EH (cell line): ENCODE measurements at places on chromosomes 5 and 9.
A peak's percentile ranks its signal among the peaks of the same experiment; 100 is the strongest.

DNA sequence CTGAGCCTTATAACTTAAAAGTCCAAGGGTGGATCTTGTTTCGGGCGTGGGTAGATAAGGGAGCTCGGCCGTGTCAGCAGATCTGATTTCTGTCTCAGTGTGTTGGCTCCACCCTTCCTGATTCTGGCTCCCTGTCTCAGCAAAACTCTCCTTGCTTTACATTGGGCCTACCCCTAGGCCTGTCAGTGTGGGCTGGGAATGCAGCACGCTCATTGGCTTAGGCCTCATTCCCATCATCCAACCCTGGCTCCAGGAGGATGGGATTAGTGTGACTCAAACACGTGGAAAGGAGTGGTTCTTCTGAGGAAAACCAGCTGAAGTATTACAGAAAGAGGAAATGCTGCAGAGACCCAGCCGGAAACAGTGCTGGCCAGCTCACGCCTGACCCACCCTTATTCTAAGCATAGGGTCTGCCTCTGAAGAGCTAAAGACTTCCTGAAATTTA, 59.9 kb downstream of the ZFAND5 start:
- peak; percentile 21 for DNase-seq

DNA sequence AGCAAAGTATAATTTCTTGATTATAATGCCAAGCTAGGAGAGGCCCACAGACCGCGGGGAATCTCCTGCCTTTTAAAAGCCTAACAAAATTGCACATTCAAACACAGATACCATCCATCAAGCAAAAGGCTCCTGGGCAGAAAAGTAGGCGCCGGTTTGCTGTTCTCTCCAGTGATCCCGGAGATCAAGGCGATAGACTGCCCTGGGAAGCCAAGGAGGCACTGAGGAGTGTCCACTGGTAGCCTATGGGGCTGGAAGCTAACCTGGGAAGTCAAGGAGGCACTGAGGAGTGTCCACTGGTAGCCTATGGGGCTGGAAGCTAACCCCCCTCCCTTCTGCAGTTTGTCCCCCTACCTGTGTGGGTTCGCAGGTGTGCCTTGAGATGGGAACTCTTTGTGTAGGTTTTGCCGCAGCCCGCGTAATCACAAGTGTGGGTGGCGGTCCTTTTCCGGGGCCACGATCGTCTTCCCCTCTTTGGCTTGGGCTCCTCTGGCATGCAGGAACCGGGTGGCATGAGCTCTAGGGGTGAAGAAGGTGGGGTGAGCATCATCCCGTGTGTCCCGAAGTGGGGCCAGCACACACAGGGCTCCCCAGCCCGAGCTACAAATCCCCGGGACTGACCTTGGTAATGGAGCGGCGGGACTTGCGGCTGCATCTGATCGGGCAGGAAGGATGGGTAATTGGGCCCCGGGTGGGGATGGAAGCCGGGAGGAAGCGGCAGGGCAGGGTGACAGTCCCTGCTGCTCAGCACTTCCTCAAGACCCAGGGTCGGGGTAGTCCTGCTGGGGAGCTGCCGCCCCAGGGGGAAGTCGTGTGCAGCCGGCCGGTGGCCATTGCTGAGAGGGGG, 2.7 kb downstream of the KLF4 start:
- no peak for DNase-seq

DNA sequence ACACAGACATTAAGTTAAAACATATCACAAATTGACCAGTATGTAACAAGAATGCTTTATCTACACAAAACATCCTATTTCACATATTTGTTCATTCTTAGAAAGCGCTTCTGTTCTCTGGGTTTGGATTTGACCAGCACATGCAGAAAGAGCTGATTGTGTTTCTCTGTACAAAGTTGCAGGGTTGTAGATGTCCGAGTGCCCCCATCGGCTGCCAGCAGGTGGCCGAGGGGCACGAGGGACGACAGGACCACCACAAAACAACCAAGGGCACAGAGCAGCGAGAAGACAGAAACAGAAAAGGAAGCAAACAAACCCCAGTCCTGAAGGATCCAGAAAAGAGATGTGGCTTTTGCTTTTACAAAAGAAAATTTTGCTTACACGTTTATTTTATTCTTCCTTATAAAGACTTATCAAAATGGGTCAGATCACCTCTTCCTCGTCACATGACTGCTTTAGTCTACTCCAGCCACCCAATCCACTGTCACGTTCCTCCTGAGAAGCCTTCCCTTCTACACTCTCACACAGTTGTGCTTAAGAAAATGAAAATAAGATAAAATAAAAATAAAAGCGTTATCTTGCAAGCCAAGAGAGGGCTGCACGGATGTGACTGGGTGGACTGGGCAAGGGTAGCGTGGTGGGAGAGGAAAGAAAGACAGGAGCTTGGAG, 9.5 kb downstream of the OTP start:
- DNase-seq: no peak

- DNase-seq: no peak
These were observed 31.8 kb upstream of the C7 start for GRCh38 chr5:40877371-40877988.

DNA sequence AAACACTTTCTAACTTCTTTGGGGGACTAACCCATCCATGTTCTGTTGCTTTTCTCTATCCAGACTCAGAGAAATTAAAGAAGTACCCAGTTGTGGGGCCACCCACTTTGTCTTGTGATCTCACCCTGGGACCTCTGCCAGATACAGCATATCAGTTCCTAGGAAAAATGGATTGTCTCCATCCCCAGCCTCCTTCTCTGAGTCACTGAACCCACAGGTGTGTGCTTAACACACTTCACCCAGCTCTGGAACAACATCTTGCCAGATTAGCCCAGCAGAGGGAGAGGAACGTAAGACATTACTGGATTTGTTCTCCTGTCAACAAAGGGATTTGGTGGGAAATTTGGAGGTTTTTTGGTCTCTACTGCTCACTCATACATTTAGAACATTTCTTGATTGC, 19.2 kb downstream of the FAM240B start:
- no peak for DNase-seq

GRCh38 chr9:33230756-33231622, 9.0 kb upstream of the SPINK4 start:
- no peak for DNase-seq

DNA sequence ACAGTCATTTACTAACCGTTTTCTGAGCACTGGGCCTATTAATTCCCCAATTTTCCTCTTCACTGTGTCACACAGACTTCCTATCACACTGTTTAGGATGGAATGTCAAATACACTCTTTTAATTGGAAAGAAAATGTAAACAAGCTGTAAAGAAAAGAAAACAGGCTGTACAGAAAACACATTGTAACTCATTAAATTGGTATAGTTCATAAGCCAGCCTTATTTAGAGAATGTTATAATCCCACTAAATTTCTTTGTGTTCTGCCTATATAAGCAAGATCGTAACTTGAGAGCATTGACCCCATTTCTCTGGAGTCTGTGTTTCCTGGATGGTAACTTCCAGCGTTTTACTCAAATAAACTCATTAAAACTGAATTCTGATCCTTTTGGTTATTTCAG, 46.5 kb downstream of the TARS1 start:
- peak; percentile 9 for DNase-seq

- DNase-seq: peak; percentile 74
These were observed 32.9 kb downstream of the PTCD2 start for GRCh38 chr5:72353046-72353445.

DNA sequence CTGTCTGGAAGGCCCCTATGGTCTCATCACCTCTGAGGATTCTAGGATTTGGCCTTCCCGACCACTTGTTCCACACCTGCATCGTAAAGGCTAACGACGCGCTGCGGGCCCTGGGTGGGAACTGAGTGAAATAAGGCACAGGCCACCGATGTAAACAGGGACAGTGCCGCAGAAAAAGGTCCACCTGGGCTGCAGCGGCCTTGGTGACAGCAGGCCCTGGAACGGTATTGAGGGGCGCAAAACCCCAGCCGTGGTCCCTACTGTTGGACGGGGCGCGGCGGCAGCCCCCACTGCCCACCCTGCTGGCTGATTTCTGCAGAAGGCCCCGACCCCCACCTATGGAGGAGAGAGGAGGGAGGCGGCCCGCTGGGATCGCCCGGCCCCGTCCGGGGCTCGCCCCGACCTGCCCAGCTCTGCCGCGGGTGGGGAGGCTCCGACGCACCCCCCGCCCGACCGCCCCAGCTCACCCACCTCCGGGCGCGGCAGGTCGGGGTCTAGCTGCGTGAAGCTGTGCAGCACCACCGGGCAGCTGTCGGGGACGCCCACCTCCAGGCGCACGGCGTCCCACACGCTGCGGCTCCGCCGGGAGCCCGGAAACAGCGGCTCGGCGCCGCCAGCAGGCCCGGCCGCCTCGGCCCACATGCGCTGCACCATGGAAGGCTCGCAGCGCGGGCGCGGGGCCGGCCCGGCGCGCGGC, 391 bp downstream of the RALGDS start:
- DNase-seq: no peak

DNA sequence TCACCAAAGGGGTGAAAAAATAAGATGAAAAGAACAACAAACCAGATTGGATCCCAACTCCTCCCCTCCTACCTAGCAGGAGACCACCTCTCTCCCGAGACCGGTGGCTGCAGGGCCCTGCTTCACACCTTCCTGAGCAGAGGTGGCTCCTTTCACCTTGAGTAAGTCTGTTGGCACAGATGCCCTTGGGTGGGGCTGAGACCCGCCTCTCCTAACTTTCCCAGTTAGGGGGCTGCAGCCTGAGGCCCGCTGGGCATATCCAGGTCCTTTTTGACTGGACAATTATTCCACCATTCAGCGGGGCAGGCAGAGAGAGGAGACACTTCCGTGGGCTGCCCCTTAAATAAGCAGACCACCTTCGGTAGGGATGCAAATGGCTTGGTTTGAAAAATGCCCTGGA, 1.3 kb downstream of the SLC25A48 start:
- DNase-seq: no peak

GRCh38 chr5:172437445-172438318, 16.6 kb downstream of the SH3PXD2B start:
- DNase-seq: peak; percentile 85

- no peak for DNase-seq
These were observed 594.5 kb downstream of the BNC2 start for GRCh38 chr9:16275795-16276624.

DNA sequence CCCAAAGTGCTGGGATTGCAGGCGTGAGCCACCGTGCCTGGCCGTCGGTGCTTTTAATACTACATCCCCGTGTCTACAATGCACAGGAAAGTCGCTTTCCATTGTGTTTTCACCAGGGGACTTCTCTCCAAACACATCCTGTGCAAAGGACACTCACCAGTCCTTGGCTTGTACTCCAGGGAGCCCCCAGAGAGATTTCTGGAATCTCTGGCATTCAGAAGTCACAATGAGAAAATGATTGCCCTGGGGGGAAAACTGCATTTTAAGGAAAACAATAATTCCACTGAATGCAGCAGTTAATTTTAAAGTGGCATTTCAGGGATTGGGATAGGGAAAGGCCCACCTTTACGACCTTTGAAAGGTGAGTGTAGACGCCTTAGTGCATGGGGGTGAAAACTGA, 112.0 kb downstream of the ADAMTS16 start:
- DNase-seq: peak; percentile 17

- peak; percentile 77 for DNase-seq
These were observed 3.9 kb downstream of the MLLT3 start for GRCh38 chr9:20618361-20618802.

DNA sequence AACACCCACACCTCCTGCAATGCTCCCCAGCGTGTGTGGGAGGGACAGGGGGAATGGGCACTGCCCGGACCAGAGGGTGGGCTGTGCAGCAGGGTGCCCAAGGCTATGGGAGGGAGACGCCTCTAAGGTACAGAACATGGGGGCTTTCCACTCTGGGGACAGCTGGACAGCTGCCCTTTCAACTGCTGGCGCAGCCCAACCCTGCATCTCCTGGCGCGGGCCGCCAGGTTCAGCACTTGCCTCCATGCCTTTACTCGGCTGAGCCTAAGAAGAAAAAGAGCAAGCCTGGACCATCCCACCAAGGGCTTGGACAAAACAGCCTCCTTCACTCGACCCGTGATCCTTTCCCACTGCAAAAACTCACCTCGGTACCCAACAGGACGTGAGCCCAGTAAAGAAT, 15.0 kb downstream of the AK8 start:
- no peak for DNase-seq

DNA sequence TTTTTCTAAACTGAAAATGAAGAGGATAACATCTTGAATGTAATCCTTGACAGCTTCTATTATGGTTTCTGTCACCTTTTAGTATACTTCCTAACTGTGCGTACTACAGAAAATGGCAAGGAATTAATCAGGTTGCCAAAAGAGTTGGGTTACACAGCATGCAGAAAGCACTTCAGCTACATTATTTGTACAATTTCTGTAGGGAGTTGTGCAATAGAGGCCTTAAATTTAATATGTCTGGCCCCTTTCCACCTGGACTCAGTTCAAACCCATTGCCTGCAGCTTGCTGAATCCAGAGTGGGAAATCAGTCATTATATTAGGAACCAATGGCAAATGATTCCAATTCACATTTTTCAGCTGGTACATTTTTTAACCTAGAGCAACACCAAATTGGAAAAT, 549.7 kb downstream of the CSNK1G3 start:
- DNase-seq: no peak

DNA sequence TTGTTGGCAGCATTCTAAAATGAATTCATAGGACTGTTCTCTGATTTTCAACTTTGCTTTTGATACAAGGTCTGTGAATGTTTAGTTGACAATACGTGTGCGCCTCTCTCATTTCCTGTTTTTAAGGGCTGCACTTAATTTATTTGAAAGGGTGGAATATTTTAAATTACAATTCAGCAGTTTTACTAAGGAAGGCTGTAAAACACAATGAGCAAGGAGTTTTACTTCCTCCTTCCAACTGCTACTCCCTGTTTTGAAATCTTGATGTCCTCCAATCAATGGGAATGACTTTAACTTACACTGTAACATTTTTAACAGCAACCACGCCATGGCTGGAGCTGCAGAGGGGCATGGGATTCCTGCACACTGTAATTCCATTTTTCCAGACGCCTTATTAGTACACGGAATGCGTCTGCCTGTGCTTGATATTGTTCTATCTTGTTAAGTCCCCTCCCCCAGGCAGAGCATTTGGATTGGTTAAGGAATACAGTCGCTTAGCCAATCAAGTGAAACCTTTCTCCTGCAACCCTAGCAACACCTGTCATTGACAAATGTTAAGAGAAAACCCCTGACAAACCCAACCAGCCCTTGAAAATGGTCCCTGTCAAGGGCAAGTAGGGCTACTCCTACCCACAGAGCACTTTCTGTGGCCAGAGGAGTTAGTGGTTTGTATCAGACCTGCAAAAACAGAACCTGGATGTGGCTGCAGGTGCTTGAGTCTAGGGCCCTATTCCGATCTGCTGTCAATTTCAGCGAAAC, 12.5 kb upstream of the ZSWIM6 start:
- no peak for DNase-seq
